ENCODE measurements at places on chromosomes 12 and 14. TPM values are rescaled to one million over a fixed set of nuclear protein-coding genes. Genes with fewer than 3 reads are reported as not detected.

DNA sequence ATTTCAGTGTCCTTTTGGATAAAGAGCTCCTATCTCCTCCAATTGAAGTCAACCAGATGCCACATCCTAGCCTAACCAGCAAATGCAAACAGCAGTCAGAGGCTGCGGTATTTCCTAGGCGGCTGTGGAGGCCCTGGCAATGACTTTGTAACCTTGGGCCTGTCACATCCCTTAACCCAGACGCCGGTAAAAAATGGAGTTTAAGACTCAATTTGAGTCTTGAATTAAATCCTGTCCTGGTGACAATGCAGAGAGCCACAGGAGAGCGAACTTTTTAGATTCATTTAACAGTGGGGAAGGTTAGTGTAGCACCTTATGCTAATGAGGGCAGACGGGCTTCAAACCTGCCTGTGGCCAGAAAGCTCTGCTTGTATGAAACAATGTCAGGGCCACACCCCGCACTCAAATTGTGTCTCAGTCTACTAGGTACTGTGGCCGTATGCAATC is 1.3 kb downstream of the C12orf75 start:
- peak; percentile 38 for ATAC-seq

The KLRC1 gene
- total RNA-seq = not detected

- ATAC-seq = peak; percentile 61
Measured at GRCh38 chr14:105474483-105475268, at the start of gene CRIP2. Gene CRIP2 (plus strand): TSS chr14:105474821. CDS start chr14:105474863, 42 bp downstream.

GRCh38 chr14:26463136-26463535 is 134.7 kb downstream of the NOVA1 start:
- no peak for ATAC-seq

DNA sequence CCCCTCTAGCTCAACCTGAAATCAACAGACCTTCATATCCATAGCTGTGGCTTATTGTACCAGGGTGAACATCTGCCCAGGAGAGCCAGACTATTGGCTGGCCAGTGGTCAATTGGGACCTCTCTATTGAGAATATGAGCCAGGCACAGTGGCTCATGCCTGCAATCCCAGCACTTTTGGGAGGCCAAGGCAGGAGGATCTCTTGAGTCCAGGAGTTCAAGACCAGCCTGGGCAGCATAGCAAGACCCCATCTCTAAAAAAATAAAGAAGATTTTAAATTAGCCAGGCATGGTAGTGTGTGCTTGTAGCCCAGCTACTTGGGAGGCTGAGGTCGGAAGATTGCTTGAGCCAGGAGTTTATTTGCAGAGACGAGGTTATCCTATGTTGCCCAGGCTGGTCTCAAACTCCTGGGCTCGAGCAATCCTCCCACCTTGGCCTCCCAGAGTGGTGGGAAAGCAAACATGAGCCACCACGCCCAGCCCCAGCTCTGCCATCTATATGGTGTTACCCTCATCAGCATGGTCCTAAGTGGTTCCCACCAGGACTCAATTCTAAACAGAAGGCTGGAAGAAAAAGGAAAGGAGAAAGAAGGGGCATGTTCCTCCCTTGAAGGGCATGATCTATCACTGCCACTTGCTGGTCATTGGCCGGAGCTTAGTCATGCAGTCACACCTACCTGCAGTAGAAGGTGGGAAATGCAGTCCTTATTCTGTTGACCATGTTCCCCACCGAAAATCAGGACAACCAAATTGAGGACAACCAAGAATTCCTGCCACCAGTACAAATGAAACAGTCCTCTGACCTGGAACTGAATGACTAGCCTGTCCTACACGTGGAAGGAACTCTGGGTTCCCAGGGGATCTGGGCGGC is 33.7 kb upstream of the IFT81 start:
- no peak for ATAC-seq

The SERPINA9 gene
- not detected for total RNA-seq

DNA sequence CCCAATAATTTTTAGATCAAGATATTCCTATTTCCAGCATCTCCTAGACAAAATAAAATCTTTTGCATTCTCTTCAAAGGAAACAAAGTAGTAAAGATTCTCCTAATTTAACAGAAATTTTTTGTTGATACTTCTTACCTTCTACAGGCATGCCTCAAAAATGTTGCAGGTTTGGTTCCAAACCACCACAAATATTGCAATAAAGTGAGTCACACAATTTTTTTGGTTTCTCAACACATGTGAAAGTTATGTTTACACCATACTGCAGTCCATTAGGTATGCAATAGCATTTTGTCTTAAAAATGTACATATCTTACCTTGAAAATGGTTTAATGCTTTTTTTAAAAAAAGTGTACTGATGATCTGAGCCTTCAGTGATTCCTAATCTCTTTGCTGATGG is 65.6 kb upstream of the USP15 start:
- ATAC-seq = no peak

The SLC39A5 gene
- total RNA-seq = not detected

The SMOC1 gene
- not detected for total RNA-seq

DNA sequence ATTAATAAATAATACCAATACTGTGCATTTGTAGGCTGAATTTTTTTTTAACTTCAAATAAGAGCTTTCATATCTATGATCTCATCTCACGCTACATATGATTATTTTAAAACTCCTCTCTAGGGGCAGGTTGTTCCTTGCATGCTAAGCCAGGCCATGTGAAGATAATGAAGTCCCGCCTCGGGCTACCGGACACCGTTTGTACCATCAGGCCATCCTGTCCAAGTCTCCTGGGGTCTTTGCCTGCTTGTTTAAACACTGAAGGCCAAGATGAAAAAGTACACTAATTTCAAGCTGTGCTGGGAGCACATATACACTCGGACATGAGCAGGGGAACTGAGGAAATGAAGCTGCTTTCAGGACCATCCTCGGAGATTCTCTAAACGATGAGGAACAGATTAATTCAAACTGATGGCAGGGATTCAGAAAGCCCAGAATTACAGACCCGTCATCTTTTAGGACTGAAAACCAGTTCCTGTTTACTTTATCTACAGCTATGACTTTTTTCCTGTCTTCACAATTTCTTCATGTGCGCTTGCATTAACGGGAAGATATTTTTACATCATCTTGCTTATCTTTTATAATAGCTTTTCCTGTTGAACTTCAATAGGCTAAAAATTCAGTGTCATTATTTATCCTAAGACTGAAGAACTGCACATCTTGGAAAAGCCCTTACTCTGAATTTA is 6.3 kb upstream of the ABHD12B start:
- ATAC-seq = no peak

The NKX2-1 gene
- not detected for total RNA-seq

- no peak for ATAC-seq
Measured at GRCh38 chr12:112124918-112125249, 476 bp upstream of the TRAFD1 start.

The SCN8A gene
- total RNA-seq = 1.2 TPM

- ATAC-seq = no peak
Measured at GRCh38 chr14:102197317-102197853, 57.7 kb downstream of the WDR20 start.

DNA sequence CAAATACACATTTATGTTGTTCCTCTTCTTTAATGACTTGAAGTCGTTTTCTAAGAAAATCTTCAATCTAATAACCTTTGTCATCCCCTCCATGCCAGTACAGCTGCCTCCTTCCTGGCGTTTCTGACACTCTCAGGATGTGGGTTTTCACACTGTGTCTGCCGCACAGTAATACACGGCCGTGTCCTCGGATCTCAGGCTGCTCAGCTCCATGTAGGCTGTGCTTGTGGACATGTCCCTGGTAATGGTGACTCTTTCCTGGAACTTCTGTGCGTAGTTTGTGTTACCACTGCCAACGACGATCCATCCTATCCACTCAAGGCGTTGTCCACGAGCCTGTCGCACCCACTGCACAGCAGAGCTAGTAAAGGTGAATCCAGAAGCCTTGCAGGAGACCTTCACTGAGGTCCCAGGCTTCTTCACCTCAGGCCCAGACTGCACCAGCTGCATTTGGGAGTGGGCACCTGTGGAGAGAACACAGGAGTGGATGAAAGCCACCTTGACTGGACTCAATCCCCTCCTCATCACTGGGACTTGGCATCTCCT is 1095.9 kb downstream of the TMEM121 start:
- ATAC-seq = peak; percentile 35
